Urinary bladder (tissue), 4 donors: ENCODE measurements at places on chromosomes 13 and 19.

- DNase-seq, result no peak
Observed at GRCh38 chr19:22545751-22546150, 88.4 kb upstream of the ZNF492 start.

DNA sequence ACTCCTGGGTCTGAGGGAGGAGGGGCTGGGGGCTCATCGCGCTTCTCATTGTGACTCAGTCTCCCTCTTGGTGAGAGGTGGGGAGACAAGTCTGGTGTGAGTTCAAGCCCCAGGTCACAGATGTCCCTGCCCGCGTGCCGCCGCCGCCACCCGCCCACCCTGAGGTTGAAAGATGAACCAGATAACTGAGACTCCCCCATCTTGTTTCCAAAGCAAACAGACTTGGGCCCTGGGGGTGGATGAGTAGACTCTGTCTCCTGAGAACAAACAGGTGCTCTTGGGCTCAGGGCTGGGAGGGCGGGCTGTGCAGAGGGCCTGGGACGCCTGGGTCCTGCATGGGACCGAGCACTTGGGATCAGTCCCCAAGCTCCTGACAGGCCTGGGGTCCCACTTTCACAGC lies 567 bp downstream of the SBK2 start:
- DNase-seq, result no peak

GRCh38 chr19:45321848-45322247 lies 827 bp downstream of the CKM start:
- no peak for DNase-seq

- no peak for DNase-seq
Observed at GRCh38 chr19:41570179-41570578, 5.8 kb upstream of the CEACAM21 start.

DNA sequence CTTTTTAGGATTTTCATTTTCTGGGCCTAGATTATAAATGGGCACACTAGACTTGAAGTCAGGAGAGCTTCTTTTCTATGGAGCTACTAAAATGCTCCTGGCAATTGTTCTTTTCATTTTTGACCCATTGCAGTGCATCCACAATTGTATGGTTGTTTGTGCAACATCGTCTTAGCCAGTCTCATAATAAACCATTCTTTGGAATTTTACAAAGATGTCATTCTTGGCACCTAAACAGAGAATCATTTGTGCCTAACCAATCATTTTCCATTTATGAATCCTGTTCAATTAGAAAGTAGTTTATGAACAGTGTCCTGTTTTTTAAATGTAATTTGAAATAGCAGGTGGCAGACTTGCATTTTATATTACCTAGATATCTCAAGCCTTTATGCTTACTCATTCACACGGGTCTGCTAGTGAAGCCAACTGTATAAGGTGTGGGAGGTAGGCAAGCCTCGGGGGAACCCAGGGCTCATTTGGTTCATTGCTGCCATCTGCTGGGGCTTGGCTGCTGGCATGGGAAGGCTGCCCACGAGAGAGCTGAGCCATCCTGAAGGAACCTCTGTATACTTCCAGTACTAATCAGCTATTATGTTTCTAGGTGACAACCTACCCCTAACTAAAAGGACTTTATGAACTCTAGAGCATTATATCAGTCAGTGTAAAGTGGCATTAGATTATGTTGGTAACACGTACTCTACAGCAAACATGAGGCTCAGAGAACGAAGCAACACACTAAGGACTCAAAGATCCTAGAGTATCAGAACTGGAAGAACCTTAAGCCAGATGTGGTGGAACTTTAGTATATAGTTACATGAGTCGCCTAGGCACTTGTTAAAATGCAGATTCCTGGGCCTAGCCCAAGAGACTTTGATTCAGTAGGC lies 60.0 kb downstream of the TPT1 start:
- peak; percentile 20 for DNase-seq

DNA sequence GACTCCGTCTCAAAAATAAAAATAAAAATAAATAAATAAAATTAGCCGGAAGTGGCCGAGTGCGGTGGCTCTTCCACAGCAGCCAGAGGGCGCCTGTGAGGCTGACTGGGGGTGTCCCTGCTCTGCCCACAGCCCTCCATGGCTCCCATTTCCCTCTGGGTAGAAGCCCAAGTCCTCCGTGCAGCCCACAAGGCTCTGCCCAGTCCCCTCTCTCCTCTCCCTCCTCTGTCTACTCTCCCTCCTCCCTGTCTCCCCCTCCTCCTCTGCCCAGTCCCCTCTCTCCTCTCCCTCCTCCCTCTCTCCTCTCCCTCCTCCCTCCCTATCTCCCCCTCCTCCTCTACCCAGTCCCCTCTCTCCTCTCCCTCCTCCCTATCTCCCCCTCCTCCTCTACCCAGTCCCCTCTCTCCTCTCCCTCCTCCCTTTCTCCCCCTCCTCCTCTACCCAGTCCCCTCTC lies 20.4 kb downstream of the MISP start:
- no peak for DNase-seq

GRCh38 chr13:78020861-78021260 lies 102.2 kb upstream of the EDNRB start:
- no peak for DNase-seq

- peak; percentile 99 for DNase-seq
Observed at GRCh38 chr19:14080887-14081796, 4.4 kb downstream of the C19orf67 start.

DNA sequence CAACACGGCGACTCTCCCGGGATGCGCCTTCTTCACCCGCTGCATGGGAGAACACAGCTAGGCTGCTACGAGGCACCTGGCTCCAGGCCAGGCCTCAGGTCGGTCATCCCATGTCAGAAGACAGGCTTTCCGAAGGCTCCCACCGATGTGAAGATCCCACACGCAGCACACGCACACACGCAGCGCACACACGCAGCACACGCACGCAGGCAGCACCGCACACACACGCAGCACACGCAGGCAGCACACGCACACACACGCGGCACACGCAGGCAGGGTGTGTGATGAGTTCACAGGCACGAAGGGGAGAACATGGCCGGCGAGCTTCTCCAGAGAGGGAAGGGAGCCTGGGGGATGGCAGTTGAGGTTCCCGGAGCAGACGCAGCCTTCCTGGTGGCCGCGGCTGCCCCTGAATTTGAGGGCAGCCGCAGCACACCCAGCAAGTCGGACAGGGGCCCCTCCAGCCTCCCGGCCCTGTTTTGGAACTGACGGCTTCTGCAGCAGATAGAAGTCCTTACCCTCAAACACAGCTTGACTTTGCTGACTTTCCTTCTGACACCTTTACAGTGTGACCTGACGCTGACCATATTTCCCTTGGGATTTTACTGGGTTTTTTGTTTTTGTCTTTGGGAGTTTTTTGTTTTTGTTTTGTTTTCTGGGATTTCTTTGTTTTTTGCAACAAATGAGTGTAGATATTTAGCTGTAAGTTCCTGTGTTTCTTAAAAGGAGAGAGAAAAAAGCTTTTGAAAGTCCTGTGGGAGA lies 55.9 kb downstream of the RASA3 start:
- no peak for DNase-seq

DNA sequence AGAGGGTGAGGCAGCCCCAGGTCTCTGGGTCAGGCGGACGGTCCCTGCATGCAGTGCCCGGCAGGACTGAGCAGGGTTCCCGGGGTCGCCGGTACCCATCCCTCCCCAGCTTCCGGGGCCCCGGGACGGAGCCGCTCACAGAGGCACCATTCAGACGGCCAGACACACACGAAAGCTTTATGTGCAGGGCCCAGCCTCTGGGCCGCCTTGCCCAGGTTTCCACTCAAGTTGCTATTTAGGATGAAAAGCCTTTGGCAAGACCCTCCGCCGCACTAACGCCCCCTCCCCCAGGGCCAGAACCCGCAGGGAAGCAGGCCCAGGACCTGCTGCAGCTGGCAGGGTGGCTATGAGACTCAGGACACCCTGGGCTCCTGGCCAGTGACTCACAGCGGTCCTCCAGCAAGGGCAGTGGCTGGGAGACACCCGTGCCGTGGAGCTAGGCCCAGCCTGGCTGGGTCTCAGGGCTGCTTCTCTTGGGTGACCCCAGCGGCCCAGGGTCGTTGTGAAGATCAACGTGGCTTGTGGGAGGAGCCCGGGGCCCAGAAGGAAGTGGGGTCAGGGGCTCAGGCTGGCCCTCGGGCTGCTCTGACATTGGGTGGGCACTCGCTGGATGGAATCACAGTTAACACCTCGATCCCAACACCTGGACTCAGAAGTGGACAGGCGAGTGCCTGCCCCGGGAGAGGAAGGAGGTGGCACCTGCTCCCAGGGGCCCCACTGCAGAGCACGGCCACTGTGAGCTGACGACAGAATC lies 4.8 kb downstream of the C19orf25 start:
- no peak for DNase-seq

DNA sequence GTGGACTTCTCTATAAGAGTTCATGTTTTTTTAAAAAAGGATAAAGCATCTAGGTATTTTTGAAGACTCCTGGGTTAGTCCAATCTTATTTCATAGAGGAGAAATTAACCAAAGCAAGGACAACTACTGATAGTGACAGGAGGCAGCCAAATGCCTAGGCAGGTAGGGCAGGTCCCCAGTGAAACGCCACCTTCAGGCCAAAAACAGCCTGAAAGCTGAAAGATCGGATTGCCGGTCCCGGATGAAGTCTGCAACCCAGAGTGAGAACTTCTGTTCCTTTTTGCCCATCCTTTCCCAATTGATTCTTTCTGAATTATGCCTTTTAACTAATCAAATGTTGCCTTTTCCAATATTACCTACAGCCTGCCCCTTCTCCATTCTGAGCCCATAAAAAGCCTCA lies 6.1 kb upstream of the GGACT start:
- no peak for DNase-seq

- DNase-seq, result no peak
Observed at GRCh38 chr13:111472559-111473460, 152.4 kb downstream of the TEX29 start.

DNA sequence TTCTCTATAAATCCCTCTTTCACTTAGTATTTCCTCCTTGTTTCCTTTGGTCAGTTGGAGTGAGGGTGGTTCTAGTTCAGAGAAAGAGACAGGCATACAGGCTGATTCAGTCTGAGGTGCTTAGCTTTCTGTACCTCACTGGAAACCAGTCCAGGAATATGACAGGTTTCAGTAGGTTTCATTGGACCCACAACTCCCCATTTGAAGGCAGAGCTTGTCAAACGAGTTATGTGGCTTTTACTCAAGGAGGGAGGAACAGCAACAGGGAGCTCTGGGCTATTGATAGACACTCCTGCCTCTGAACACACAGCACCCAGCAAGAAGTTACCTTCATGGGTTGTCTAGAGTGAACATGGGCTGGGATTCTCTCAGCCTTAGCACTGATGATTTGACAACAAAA lies 14.5 kb downstream of the ACTN4 start:
- DNase-seq, result no peak

- DNase-seq, result no peak
Observed at GRCh38 chr19:43439032-43439708, 24.5 kb downstream of the TEX101 start.

DNA sequence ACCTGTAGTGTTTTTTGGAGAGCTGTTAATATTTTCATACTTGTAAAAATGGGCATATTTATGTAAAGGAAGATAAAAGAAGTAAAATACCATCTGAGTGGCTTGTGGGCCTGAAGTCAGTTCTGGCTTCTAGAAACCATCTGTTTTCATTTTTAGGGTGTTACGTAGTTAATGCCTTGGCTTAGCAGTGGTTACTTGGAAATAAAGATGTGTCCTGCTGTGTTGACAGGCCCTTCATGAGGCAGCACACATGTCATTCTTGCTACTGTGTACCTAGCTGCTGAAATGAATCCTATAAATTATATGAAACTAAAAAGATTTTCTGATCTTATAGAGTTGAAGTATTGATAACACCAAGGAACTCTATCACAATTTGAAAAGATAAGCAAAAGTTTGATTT lies 16.0 kb downstream of the ILF3 start:
- DNase-seq, result no peak

GRCh38 chr13:19836472-19836871 lies 27.0 kb downstream of the ZMYM5 start:
- no peak for DNase-seq

DNA sequence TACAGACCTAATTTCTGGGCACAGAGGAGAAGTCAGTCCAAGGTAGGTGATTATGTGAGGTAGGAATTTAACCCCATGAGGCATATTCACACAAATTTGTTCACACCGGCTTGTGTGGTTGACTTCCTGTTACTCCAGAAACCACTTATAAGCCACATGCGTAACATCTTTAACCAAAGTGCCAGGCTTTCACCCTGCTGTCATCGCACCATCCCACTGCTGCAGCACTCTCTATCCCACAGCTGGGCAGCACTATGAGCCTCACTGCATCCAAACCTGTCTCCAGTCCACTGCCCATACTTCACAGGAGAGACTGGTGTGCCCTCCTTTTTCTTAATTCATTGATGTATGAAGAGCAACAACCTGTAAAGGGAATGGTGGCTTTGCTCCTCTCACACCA lies 128.2 kb upstream of the ARGLU1 start:
- DNase-seq, result no peak

- DNase-seq, result no peak
Observed at GRCh38 chr13:73662833-73663232, 471.4 kb downstream of the KLF12 start.

GRCh38 chr13:52393572-52394357 lies 12.2 kb downstream of the THSD1 start:
- DNase-seq, result no peak

GRCh38 chr19:18308051-18308947 lies 14.6 kb downstream of the LSM4 start:
- no peak for DNase-seq

GRCh38 chr13:91017669-91018053 lies 329.8 kb upstream of the MIR17HG start:
- no peak for DNase-seq

GRCh38 chr13:40518481-40518882 lies 148.0 kb downstream of the FOXO1 start:
- no peak for DNase-seq

- no peak for DNase-seq
Observed at GRCh38 chr19:4054441-4055208, 12.1 kb downstream of the ZBTB7A start.

- DNase-seq, result no peak
Observed at GRCh38 chr19:31952693-31953092, 392.7 kb upstream of the ZNF507 start.

DNA sequence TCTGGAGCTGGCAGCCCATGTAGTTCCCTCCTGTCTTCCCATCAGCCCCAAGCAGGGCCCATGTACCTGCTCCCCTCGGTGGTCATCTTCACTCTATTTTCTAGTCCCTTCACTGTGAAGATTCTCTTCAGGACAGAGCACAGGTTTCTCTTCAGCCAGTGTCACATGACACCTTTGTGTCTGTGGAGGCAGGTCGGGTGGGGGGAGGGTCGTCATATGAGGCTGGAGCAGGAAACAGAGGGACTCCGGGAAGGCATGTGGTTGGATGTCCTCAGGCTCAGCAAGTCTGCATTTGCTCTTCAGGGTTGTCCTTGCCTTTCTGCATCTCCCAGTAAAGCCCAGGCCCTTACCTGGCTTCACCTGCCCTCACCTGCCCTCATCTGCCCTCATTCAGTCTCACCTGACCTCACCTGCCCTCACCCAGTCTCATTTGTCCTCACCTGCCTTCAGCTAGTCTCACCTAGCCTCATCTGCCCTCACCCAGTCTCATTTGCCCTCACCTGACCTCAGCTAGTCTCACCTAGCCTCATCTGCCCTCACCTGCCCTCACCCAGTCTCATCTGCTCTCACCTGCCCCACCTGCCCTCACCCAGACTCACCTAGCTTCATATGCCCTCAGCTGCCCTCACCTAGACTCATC lies 120.3 kb downstream of the ZDHHC20 start:
- no peak for DNase-seq

GRCh38 chr13:20825477-20825875 lies 51.7 kb upstream of the EEF1AKMT1 start:
- no peak for DNase-seq
